ENCODE measurements at places on chromosomes 7 and 10.
A peak's percentile ranks its signal among the peaks of the same experiment; 100 is the strongest.

DNA sequence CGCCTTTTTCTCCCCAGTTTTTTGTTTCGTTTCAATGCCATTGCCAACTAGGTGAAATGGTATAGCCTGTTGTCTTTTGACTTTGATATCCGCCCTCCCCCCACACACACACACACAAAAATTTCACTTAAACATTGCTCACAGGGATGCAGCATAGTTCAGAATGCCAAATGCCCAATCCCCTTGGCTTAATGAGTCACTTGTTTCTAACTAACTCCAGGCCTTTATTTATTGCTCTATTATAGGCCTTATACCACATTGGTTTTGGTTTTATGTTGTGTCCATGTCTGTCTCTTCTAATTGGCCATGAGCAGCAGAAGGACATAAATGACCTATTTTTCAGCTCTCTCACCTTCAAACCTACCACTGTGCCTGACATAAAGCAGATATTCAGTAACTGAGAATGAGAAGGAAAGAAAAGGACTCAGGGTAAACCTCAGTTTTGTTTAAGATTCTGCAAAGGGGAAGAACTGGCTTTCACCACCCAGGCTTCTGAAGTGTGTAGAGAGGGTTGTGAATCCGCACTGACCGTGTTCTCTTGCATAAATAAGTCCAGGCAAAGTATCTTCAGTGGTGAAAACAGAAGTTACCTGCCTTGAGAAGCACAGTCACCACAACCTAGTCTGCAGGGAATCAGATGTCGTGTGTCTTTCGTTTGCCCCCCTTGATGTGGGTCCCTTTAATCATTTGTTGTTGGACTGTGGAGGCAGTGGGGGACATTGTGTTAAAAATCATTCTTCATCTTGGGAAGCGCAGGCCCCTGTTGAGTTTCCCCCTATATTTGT is 139.8 kb downstream of the CELF2 start:
- no peak for DNase-seq

- no peak for DNase-seq
Measured at GRCh38 chr7:46707973-46708372, 786.9 kb upstream of the IGFBP3 start.

DNA sequence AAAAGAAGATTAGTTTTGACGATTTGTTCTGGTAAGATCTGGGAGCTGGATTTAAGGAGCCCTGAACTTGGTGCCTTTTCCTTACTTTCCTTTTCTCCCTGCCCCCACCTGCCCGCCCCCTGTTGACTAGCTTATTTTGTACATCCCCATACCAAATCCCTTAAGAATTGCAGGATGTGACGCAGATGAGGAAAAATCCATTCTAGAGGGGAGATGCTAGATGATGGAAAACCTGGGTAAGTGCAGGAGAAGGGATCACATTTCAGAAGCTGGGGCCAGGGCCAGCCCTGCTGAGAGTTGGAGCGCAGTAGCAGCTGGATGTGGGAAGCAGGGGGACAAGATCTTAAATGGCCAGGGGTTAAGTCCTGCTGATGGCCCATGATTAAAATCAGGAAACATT is 93.9 kb downstream of the CCDC3 start:
- DNase-seq = no peak

GRCh38 chr7:112143582-112143981 is 62.6 kb downstream of the DOCK4 start:
- peak; percentile 84 for DNase-seq

DNA sequence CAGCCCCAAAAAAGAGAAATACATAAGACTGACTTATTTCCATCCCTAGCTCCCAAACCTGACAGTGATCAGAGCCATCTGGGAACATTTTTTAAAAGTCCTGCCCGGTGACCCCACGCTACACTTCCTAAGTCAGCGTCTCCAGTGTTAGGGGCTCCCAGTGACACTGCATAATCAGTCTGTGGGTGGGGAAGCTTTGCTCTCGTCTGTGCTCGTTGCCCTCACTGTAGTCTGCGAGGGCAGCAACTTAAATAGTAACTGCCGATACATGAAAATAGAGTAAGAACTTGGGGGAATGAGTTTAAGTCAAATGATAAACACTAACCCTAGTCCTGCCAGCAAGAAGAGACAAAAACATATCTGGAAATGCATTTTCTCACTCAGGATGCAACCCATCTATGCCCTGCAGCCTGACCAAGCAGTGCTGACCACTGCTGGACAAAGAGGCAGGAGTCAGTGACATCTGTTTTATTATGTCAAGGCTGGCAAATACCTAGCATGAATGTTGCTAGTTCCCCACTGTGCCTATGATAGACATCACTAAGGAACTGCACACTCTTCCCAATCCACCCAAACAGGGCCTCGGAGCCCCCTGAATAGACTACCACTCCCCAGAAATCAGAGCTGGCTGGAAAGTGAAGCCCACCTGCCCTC is 18.7 kb downstream of the ERCC6 start:
- DNase-seq = no peak

DNA sequence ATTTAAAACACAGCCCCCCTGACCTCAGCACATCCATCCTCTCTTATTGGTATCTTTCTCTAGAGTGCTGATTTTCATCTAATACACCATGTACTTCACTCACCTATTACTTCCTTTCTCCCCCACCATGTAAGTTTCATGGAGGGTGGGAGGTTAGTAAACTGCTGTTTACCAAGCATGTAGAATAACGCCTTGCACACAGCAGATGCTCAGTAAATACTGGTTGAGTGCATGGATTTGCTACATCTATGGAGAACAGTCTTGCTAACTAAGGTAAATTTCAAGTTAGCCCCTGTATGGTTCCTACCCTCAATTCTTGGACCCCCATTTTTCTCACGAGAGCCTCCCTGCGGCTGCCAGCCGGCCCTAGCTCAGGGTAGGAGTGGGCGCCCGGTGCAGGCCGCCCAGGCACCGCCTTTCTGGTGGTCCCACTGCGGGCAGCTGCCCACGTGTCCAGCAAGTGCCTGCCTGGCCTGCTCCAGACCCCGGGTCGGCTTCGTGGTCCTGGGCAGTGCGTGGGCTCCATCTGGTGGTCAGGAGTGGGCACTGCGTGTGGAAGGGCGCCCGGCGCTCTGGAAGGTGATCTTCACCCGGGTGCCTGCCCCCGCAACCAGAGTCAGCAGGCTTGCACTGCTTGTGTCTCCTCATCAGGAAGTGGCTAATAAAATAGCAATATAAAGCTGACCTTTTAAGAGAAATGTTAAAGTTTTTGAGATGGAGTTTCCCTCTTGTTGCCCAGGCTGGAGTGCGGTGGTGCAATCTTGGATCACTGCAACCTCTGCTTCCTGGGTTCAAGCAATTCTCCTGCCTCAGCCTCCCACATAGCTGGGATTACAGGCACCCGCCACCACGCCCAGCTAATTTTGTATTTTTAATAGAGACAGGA is 63.4 kb upstream of the DNAJB6 start:
- peak; percentile 91 for DNase-seq

- DNase-seq = no peak
Measured at GRCh38 chr10:46307281-46308112, 20.7 kb downstream of the ANTXRL start.

DNA sequence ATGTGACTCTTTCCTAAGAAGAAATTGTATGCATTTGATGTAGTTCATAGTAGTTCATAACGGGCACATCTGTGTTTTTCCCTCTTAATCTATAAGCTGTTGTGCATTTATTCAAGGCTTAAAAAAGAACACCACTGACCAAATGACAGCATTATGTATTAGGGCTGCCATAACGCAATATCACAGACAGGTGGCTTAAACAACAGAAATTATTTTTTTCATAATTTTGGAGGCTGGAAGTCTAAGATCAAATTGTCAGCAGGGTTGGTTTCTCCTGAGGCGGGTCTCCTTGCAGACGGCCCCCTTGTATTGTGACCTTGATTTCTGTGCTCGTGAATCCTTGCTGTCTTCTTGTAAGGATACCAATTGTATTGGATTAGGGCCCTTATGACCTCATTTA is 627 bp upstream of the SSMEM1 start:
- DNase-seq = no peak

DNA sequence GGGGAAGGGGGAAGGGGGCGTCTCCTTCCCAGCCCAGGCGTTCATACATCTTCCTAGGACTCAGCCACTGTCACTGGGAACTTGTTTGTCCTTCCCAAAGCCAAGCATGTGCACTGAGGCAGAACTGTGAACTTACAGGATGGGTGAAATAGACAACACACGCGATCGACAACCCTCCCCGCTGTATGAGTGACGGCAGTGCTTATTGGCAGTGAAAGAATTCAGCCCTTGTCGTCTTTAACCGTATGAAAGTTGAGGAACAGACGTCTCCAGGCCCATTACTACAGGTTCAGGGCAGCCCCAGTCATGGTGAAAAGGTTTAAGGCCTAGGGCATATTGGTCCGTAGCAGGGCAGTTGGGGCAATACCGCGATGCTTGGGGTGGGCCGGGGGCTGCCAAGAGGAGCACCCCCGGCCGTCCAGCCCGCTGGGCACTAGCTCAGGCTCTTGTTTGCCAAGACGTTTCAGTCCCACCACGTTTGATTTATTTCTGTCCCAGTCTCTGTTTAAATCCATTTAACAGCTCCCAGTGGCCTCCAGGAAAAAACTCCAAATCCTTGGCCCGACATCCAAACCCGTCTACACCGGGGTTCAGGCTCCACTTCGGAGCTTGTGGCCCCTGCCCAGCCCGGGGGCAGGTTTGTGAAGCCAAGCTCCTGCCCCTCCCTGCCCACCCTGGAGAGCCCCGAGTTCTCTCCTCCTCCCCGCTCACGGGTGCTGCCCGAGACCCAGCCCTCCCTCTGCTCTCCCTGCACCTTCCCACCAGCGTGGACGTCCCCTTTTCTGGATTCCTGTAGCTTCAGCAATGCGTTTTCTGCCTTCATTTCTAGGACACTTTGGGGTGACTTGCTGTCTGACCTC is 159.8 kb downstream of the DNAJB6 start:
- no peak for DNase-seq

GRCh38 chr10:23294638-23295247 is 49.9 kb downstream of the C10orf67 start:
- DNase-seq = no peak

GRCh38 chr10:109166935-109167334 is 756.4 kb downstream of the XPNPEP1 start:
- DNase-seq = peak; percentile 10

DNA sequence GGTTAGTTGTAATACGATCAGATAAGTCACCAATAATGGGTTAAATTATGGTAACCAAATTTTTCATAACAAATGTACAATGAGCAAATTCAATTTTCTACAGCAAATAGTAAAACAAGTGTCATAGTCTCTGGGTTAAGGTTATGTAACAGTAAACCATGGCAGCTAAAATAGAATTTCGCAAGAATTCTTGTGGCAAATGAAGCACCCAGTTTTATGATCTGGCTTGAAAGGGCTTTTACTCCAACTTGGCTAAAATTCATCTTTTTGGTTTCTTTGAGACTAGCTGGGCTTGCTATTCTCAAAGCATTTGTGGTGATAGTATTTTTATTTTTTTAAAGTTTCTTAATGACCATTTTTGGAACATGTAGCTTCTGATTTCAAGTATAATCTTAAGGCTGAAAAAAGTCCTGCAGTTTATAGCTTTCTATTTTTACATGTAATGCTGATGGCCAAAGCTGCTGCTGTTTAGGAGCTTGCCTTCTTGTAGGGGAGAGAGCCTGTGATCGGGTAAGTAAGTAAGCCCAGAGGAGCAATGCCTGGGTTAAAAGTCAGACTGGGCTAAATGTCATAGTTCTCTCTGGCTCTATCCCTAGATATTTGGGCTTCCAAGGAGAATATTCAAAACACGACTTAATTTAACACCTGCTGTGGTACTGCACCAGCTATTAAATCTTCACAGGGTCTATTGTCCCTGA is 55.5 kb upstream of the SYPL1 start:
- no peak for DNase-seq

DNA sequence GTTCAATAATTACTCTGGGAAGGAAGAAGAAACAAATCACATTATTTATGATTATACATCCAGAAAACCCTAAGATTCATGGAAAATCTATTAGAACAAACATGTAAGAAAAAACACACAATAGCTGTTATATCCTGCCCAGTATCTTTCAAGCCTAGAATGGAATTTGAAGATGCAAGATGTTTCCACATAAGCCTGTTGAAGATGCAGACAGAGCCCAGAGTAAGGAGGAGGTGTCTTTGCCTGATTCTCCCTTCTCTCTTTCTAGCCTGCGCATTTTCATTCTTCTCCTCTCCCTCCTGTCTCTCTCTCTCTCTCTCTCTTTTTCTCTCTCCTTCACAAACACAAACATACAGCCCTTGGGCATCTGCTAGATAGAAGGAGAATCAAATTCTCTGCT is 170.1 kb upstream of the INHBA start:
- no peak for DNase-seq

- DNase-seq = no peak
Measured at GRCh38 chr7:426510-426909, 93.1 kb downstream of the PDGFA start.

GRCh38 chr7:89661876-89662275 is 492.4 kb upstream of the STEAP1 start:
- DNase-seq = no peak

DNA sequence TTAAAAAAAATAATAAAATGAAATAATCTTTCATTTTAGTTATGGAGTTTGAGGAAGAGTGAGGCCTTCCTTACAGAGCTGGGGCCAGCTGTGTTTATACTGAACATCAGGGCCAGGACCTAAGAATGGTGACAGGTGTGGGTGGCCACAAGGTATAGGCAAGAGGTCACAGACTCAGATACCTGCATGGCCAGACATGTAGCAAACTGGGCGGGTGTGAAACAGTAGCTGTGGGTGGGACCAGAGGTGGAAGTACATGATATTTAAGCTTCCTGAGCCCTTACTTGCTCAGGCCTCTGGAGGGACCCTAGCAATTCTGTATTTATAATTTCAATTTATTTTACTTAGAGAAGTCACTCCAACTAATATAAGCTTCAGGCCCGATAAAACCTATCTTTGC is 27.7 kb upstream of the CAMK1D start:
- DNase-seq = no peak

DNA sequence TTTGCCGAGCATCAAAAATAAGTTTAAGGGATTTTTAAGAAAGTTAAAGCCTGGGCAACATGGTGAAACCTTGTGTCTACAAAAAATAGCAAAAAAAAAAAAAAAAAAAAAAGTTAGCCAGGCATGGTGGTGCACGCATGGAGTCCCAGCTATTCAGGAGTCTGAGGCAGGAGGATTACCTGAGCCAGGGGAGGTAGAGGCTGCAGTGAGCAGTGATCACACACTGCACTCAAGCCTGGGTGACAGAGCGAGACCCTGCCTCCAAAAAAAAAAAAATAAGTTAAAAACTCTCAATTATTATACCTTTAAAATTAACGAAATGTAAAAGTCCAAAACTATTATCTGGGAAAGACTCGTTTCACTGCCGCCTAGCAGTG is 35.0 kb upstream of the DAGLB start:
- DNase-seq = no peak

DNA sequence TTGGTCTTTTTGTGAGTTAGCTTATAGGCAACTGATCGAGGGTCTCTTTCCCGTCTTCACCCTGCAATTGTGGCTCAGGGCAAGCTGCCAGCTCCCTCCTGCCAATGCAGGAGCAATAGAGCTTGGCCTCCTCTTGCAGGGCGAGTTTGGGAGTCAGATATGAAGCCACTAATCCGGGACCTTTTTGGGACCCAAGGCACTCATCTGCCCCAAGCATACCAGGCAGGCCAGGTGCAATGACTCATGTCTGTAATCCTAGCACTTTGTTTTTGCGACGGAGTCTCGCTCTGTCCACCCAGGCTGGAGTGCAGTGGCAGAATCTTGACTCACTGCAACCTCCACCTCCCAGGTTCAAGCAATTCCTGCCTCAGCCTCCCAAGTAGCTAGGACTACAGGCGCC is 21.1 kb downstream of the LIMK1 start:
- no peak for DNase-seq
